A549 treated with Hydrocortisone at 1 μM for 4 hours (cell line): ENCODE measurements at places on chromosomes 12 and 14. TPM values are rescaled to one million over a fixed set of nuclear protein-coding genes. Genes with fewer than 3 reads are reported as not detected.

Gene TAS2R14
- 0.43 to 0.70 TPM (median 0.48 TPM) in 5 replicates for total RNA-seq

Gene FLVCR2
- total RNA-seq, result 11.1 to 14.2 TPM (median 12.5 TPM) in 5 replicates

Gene DPY19L2
- 1.5 to 2.8 TPM (median 1.9 TPM) in 5 replicates for total RNA-seq

Gene BCL2L14
- total RNA-seq, result 0.12 TPM in 1 of 5 replicates, not detected in the others

Gene ARMH4
- 0.42 to 1.3 TPM (median 0.74 TPM) in 5 replicates for total RNA-seq

Gene TAS2R50
- not detected in 5 replicates for total RNA-seq

Gene KRT3
- total RNA-seq, result 0.03 to 0.13 TPM in 2 of 5 replicates, not detected in the others

Gene SLC39A2
- not detected in 5 replicates for total RNA-seq

Gene FAM222A
- 3.4 to 5.7 TPM (median 4.7 TPM) in 5 replicates for total RNA-seq

Gene YAF2
- 17.8 to 27.2 TPM (median 24.4 TPM) in 5 replicates for total RNA-seq

Gene COQ10A
- 14.2 to 16.2 TPM (median 15.9 TPM) in 5 replicates for total RNA-seq
